GM23338 (cell line): ENCODE measurements at places on chromosomes 11 and 22.

- no peak for DNase-seq
Observed at GRCh38 chr11:119872611-119873310, 143.8 kb upstream of the NECTIN1 start.

DNA sequence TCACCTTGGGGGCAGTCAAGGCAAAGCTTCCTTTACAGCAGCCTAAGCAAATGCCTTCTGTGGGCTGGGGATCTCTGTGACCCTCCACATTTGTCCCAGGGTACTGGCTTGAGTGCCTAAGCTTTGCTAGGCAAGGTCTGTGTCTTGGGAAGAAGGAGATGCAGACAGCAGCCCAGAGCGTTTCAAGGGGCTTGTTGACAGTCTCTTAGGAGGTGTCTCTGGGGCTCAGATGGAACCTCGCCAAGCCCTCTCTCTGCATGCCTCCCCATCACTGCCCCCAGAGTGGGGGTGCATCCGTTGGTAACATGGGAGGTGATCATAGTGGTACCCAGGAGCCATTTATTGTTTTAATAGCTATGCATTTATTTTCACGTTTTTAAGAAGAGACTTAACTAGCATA is 29.1 kb upstream of the TMPRSS4 start:
- DNase-seq = no peak

DNA sequence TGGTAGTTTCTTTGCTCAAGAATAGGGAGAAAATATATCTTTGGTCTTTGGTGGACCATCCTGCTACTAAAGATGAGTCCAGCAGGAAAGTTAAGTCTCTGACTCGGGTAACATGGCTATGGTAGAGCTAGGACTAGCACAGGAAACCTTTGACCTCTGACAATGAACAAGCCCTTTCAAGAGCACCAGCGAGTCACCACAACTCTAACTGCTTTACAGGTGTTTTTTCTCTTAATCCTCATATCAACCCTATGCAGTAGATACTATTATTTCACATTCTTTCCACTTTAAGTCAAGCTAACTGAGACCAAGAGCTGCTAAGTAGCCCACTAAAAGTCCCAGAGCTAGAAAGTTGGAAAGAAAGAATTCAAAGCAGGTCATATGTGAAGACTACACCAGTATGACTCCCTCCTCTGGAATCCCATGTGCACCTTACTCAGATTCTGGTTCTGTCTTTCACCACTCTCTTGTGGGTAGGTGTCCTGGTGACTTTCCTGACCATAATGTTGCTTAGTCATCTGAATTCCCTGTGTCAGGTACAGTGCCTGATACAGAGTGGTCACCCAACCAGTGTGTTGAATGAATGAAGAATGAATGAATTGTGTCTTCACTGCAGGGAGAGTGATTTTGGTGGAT is 53.8 kb upstream of the ME3 start:
- no peak for DNase-seq

DNA sequence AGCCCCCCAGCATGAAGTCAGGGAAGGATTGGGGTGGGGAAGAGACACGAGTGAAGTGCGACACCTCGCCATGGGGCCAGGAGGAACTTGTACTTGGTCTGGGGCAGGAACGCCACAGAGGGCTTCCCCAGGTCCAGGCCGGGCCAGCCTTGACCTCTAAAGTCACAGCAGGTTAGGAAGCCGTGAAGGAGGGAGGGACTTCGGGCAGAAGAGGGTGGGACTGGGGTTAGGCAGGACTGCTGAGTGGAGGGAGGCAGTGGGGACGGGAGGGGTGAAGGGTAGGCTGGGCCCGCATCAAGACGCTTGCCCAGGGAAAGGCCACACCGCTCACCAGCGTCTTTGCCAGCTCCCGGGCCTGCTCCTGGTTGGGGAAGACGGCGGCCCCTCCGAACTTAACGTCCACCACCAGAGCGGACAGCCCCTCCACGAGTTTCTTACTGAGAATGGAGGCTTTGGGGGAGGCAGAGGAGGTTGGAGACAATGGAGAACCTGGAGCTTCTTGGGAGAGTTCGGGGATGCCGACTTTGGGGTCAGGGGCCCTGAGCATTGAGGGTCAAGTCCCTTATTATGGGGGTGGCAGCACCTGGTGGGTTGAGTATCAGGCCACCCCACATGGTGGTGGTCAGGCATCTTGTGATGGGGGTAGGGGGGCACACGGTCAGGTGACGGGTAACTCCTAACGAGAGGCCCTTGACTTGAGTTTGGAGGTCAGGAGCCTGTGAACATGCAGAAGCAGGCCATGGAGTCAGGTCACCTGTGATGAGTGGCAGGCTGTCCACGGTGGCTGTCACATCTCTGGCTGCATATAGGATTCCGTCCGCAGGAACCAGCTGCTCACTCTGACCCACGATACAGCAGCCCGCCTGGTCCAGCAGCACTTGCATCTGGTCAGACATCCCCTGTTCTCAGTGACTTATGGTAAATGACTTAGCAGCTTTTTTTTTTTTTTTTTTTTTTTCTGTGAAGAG is 1.7 kb upstream of the SCO2 start:
- peak; percentile 67 for DNase-seq

- DNase-seq = no peak
Observed at GRCh38 chr22:35059632-35060031, 6.3 kb upstream of the ISX start.

GRCh38 chr11:62552485-62553079 is 6.0 kb upstream of the AHNAK start:
- DNase-seq = peak; percentile 67

GRCh38 chr11:117454564-117454917 is 126.9 kb downstream of the CEP164 start:
- DNase-seq = no peak

DNA sequence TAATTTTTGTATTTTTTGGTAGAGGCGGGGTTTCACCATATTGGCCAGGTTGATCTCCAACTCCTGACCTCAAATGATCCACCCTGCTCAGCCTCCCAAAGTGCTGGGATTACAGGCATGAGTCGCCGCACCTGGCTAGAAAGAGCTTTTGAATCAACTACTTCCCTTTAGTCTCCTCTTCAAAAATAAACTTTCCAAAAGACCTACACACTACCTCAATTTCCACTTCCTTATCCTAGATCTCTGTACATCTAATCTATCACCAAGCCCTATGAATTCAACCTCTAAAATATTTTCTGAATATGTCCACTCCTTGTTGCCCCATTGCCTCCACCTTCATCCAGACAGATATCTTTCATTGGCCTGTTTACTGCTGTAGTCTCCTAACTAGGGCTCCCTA is 13.1 kb upstream of the DDX6 start:
- no peak for DNase-seq

DNA sequence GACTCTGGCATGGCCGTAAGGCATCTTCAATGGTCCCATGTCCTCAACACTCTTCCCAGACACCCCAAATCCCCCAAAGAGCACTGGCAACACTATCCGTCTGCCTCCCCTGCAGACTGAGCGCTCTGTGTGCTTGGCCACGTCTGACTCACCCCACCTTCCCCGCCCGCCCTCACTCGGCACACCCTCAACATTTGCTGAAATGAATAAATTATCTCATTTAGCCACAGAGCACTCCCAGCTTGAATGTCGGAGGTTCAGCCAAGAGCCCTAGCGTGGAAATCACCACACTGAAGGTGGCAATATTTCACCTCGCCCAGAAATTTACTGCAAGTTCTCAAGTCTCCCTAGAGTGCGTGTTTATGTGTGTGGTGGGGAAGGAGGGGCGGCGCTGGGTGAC is 46.6 kb upstream of the TCF20 start:
- no peak for DNase-seq

GRCh38 chr22:19440411-19441195 is 6.9 kb downstream of the C22orf39 start:
- no peak for DNase-seq

DNA sequence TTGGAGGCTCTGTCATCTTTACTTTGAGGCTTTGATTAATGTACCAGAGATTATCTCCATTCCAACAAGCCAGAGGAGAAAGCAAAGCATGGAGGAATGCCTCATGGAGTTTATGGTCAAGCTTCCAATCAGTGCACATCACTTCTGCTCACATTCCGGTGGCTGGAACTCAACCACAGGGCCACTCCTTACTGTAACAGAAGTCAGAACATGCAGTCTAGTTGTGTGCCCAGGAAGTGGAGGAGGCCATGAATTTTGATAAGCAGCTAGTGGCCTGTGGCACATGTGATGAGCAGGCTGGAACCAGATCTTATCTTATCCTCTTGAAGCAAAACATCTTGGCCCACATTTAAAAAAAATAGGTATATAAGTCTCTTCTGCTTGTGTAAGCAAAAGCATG is 258.9 kb upstream of the ARHGAP20 start:
- no peak for DNase-seq

- no peak for DNase-seq
Observed at GRCh38 chr22:36641902-36642640, 61.5 kb downstream of the CACNG2 start.

GRCh38 chr22:50602338-50602700 is 1.7 kb downstream of the MAPK8IP2 start:
- no peak for DNase-seq

DNA sequence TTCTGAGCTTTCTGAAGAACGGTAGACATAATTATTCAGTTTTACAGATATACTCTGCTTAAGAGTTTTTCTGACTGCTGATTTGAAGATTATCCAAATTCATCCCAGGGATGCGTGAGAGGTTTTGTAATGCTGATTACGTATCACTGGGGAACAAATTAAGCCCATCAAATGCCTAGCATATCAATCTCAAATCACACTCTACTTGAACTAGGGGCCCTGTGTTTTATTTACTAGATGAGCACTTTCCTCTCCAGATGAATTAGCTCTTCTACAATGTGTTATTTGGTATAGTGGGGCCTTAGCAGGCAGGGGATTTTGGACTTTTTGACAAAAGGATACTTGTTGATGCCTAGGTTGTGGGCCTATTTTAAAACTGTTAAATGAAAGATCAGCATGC is 177.9 kb downstream of the JRKL start:
- peak; percentile 32 for DNase-seq

- DNase-seq = peak; percentile 70
Observed at GRCh38 chr11:74321487-74322188, 10.2 kb upstream of the P4HA3 start.
